ENCODE measurements at places on chromosomes 2 and 18. TPM values are rescaled to one million over a fixed set of nuclear protein-coding genes. Genes with fewer than 3 reads are reported as not detected.

HOXD3 gene
- 0.49 TPM for total RNA-seq

- H3K27me3 ChIP-seq: no peaks in the 10 kb centered on the region
- H3K36me3 ChIP-seq: no peaks in the 10 kb centered on the region
- no peaks in the 10 kb centered on the region for H3K4me1 ChIP-seq
- no peak overlapping the region for H3K27ac ChIP-seq
- DNase-seq: no peak
Measured at GRCh38 chr2:96438589-96438988, 66.6 kb downstream of the NEURL3 start.

- H3K4me3 ChIP-seq: no peak overlapping the region
- H3K27ac ChIP-seq: peak overlapping the region; percentile 34
- peaks cover 34% of the 10 kb centered on the region for H3K4me1 ChIP-seq
- DNase-seq: no peak
- H3K27me3 ChIP-seq: no peaks in the 10 kb centered on the region
Measured at GRCh38 chr2:205858881-205859441, 176.7 kb downstream of the NRP2 start.

VWA3B gene
- not detected for total RNA-seq

DNA sequence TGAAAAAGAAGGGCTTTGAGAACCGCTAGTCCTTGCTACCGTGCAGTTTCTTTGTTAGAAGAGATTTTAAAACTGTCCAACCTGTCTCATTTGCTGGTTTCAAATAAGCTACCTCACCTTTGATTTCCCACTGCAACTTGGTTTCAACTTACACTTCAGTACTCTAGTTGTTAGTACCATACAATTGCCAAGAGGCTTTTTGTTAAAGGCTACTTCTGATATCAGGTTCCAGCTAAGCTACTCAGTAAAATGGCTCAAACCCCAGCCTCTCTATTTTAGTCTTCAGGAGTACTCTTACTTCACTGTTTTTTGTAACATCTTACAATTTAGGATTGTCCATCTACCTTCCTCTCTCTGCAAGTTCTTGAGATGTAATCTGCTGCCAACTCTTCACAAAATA lies 91.6 kb downstream of the INO80D start:
- DNase-seq: no peak
- peaks cover 30% of the 10 kb centered on the region for H3K36me3 ChIP-seq
- no peak overlapping the region for H3K4me3 ChIP-seq
- H3K27me3 ChIP-seq: no peaks in the 10 kb centered on the region
- H3K4me1 ChIP-seq: no peaks in the 10 kb centered on the region
- H3K27ac ChIP-seq: no peak overlapping the region

DNA sequence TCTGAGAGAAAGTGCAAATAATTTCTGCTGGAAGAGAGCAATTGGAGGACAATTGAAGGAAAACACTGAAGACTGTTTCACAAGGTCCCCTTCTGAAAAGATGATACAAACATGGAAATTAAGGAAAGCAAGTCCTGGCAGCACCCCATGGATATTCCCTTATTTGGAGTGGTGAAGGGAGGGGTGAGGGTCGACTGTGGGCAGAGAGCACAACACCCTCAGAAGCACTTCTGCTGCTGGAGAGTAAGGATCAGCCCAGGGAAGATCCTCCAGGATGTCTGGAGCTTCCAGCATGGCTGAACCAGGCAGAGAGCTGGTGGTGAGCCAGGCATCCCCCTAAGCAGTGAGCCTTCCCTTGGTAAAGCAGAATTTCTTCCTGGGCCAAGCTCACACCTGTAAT lies 54.7 kb downstream of the LINC00305 start:
- H3K4me3 ChIP-seq: no peak overlapping the region
- no peaks in the 10 kb centered on the region for H3K27me3 ChIP-seq
- H3K36me3 ChIP-seq: no peaks in the 10 kb centered on the region
- no peak for DNase-seq
- no peak overlapping the region for H3K27ac ChIP-seq

DNA sequence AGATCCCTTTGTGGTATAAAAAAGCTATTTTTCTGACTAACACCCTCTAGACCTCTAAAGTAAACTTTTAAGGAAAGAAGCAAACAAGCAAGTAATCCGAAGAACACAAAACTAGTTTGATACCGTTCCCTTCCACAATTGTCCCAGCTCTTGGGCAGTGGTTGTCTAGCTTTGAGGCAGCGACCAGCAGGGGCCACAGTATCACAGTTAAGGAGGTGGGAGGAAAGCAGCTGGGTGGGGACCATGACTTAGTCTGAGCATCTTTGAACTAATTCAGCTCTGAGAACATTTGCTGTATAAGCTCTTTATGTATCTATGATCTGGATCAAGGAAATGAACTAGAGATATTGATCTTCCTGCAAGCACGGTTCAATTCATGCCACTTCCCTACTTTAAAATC lies 51.0 kb downstream of the SF3B1 start:
- no peaks in the 10 kb centered on the region for H3K36me3 ChIP-seq
- no peak overlapping the region for H3K4me3 ChIP-seq
- no peaks in the 10 kb centered on the region for H3K27me3 ChIP-seq

GRCh38 chr2:42787424-42787787 lies 5.0 kb downstream of the HAAO start:
- no peak overlapping the region for H3K4me3 ChIP-seq
- H3K4me1 ChIP-seq: peaks cover 11% of the 10 kb centered on the region
- H3K27me3 ChIP-seq: no peaks in the 10 kb centered on the region
- peaks cover 10% of the 10 kb centered on the region for H3K36me3 ChIP-seq
- no peak for DNase-seq

- no peaks in the 10 kb centered on the region for H3K36me3 ChIP-seq
- no peaks in the 10 kb centered on the region for H3K4me1 ChIP-seq
- H3K27me3 ChIP-seq: no peaks in the 10 kb centered on the region
- no peak overlapping the region for H3K4me3 ChIP-seq
- no peak for DNase-seq
- H3K27ac ChIP-seq: no peak overlapping the region
Measured at GRCh38 chr2:31523871-31524492, 56.8 kb downstream of the SRD5A2 start.

DNA sequence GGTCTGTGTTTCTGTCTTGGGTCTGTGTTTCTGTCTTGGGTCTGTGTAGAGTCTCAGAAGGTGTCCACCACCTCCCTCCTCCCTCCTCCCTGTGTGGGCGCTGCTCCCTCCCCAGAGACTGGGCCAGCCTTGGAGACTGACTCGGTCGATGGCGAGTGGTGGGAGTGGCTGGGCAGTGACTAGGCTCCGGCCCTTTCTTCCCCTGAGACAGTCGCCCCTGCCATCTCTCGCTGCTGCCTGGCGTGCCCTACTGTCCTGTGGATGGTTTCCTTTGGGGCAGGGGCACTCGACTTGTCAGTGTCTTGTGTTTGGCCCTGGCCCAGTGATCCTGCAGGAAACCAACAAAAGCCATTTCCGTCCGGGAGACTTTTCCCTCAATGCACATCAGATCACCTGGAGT lies 215.8 kb downstream of the NDUFA10 start:
- no peak overlapping the region for H3K4me3 ChIP-seq
- H3K27me3 ChIP-seq: peaks cover 7% of the 10 kb centered on the region
- peak; percentile 51 for DNase-seq
- peaks cover 7% of the 10 kb centered on the region for H3K4me1 ChIP-seq

DNA sequence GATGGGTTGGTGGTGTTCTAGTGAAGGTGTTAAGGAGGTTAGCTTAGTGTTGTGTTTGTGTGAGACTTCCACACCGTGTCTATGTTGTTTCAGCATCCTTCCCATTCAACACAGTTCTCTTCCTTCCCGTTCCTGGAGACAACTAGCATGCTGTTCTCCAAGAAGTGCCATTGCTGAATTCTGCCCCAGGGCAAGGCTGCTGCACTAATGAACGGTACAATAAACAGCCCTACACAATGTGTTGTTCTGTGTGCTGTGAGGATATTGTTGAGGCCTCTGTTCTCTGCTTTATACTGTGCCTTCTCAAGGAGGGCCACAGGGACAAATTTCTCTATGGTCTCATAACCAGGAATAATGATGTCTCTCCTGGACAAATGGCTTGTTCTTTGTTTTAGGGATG lies 39.8 kb upstream of the ZEB2 start:
- no peaks in the 10 kb centered on the region for H3K4me1 ChIP-seq
- H3K27ac ChIP-seq: no peak overlapping the region
- no peaks in the 10 kb centered on the region for H3K36me3 ChIP-seq
- no peak for DNase-seq
- no peaks in the 10 kb centered on the region for H3K27me3 ChIP-seq

BOLL gene
- not detected for total RNA-seq

GRCh38 chr2:215160081-215160480 lies 21.7 kb upstream of the ABCA12 start:
- no peak overlapping the region for H3K27ac ChIP-seq
- H3K4me3 ChIP-seq: no peak overlapping the region

FABP1 gene
- total RNA-seq: not detected

GRCh38 chr2:161165811-161166210 lies 5.6 kb downstream of the TANK start:
- H3K27ac ChIP-seq: no peak overlapping the region
- no peak for DNase-seq
- H3K27me3 ChIP-seq: no peaks in the 10 kb centered on the region
- H3K4me1 ChIP-seq: peaks cover 55% of the 10 kb centered on the region
- no peak overlapping the region for H3K4me3 ChIP-seq
- peaks cover 4% of the 10 kb centered on the region for H3K36me3 ChIP-seq

GRCh38 chr2:8202132-8202531 lies 479.7 kb upstream of the ID2 start:
- H3K4me3 ChIP-seq: no peak overlapping the region
- no peaks in the 10 kb centered on the region for H3K4me1 ChIP-seq
- no peaks in the 10 kb centered on the region for H3K36me3 ChIP-seq
- no peak for DNase-seq

DNA sequence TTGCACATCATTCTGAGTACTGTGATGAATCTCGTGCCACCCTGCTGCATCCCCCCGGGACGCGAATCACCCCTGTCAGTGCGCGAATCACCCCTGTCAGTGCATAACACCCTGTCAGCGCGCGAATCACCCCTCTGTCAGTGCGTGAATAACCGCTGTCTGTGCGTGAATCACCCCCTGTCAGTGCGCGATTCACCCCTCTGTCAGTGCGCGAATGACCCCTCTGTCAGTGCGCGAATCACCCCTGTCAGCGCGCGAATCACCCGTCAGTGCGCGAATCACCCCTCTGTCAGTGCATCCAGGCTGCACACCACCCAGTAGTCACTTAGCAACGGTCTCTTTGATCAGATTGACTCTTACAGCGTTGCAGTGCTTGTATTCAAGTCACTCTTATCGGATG lies 134.4 kb upstream of the TPO start:
- no peaks in the 10 kb centered on the region for H3K36me3 ChIP-seq
- H3K4me3 ChIP-seq: no peak overlapping the region
- H3K4me1 ChIP-seq: no peaks in the 10 kb centered on the region
- peaks cover 3% of the 10 kb centered on the region for H3K27me3 ChIP-seq

- no peaks in the 10 kb centered on the region for H3K27me3 ChIP-seq
- no peak overlapping the region for H3K4me3 ChIP-seq
- H3K27ac ChIP-seq: no peak overlapping the region
- no peak for DNase-seq
Measured at GRCh38 chr18:58158008-58158407, 114.0 kb downstream of the NEDD4L start.

CMPK2 gene
- 0.83 TPM for total RNA-seq

DNA sequence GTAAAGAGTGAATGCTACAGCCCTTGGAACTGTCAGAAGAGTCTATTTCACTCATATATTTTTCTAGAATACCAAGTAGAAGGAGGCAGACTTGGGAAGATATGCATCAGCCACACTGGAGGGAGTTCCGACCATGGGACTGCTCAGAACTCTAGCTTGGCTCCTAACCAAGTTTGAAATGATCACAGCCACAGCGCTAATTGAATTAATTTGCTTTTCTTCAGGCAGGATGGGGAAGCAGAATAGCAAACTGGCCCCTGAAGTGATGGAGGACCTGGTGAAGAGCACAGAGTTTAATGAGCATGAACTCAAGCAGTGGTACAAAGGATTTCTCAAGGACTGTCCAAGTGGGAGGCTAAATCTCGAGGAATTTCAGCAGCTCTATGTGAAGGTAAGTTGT lies 51.4 kb downstream of the VSNL1 start:
- H3K27ac ChIP-seq: no peak overlapping the region
- H3K36me3 ChIP-seq: no peaks in the 10 kb centered on the region
- no peak overlapping the region for H3K4me3 ChIP-seq
- no peak for DNase-seq
- peaks cover 38% of the 10 kb centered on the region for H3K4me1 ChIP-seq
- no peaks in the 10 kb centered on the region for H3K27me3 ChIP-seq

BMP10 gene
- total RNA-seq: not detected

- H3K27ac ChIP-seq: no peak overlapping the region
- H3K27me3 ChIP-seq: no peaks in the 10 kb centered on the region
- no peak overlapping the region for H3K4me3 ChIP-seq
Measured at GRCh38 chr2:34747643-34748042, 1148.5 kb upstream of the FAM98A start.

GRCh38 chr18:1488957-1489356 lies 584.3 kb downstream of the ADCYAP1 start:
- H3K27me3 ChIP-seq: no peaks in the 10 kb centered on the region
- no peak for DNase-seq
- no peaks in the 10 kb centered on the region for H3K4me1 ChIP-seq
- H3K4me3 ChIP-seq: no peak overlapping the region
- H3K36me3 ChIP-seq: no peaks in the 10 kb centered on the region

GPR17 gene
- total RNA-seq: 0.52 TPM

- H3K36me3 ChIP-seq: no peaks in the 10 kb centered on the region
- peaks cover 24% of the 10 kb centered on the region for H3K27me3 ChIP-seq
- H3K4me1 ChIP-seq: peaks cover 35% of the 10 kb centered on the region
- peak overlapping the region; percentile 62 for H3K27ac ChIP-seq
- peak overlapping the region; percentile 66 for H3K4me3 ChIP-seq
Measured at GRCh38 chr2:152097801-152098495, 896 bp downstream of the CACNB4 start.

GRCh38 chr2:190679813-190680591 lies 31.1 kb downstream of the NAB1 start:
- no peak for DNase-seq
- H3K27me3 ChIP-seq: no peaks in the 10 kb centered on the region
- H3K36me3 ChIP-seq: peaks cover 6% of the 10 kb centered on the region
- no peaks in the 10 kb centered on the region for H3K4me1 ChIP-seq

GRCh38 chr18:79856119-79857007 lies 58.6 kb downstream of the KCNG2 start:
- H3K4me1 ChIP-seq: peaks cover 15% of the 10 kb centered on the region
- DNase-seq: no peak
- H3K27me3 ChIP-seq: peaks cover 6% of the 10 kb centered on the region

DNA sequence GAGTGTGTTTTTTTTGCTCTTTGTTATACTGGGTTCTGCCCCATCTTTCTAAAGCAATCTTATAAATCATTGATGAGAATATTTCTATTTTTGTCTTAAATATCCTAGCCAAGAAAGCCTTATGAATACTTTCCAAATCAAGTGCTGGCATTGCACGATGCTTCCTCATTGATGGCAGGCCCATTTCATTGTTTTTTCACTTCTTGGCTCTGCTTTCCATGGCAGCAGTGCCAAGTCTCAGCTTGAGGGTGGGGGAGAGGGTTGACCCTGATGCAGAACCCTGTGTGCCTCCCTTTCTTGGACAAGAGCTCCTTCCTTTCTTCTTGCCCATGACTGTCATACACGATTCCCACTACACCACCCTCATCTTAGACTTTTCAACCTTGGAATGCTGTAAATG lies 16.7 kb upstream of the CELF4 start:
- no peak overlapping the region for H3K4me3 ChIP-seq
- H3K4me1 ChIP-seq: peaks cover 23% of the 10 kb centered on the region
- no peak overlapping the region for H3K27ac ChIP-seq
- no peaks in the 10 kb centered on the region for H3K36me3 ChIP-seq
- DNase-seq: no peak

KCNK3 gene
- total RNA-seq: 1.1 TPM
